ENCODE measurements at places on chromosomes 5 and 9.
A peak's percentile ranks its signal among the peaks of the same experiment; 100 is the strongest.

GRCh38 chr5:168808051-168808616 lies 229.0 kb upstream of the PANK3 start:
- no peak for DNase-seq

DNA sequence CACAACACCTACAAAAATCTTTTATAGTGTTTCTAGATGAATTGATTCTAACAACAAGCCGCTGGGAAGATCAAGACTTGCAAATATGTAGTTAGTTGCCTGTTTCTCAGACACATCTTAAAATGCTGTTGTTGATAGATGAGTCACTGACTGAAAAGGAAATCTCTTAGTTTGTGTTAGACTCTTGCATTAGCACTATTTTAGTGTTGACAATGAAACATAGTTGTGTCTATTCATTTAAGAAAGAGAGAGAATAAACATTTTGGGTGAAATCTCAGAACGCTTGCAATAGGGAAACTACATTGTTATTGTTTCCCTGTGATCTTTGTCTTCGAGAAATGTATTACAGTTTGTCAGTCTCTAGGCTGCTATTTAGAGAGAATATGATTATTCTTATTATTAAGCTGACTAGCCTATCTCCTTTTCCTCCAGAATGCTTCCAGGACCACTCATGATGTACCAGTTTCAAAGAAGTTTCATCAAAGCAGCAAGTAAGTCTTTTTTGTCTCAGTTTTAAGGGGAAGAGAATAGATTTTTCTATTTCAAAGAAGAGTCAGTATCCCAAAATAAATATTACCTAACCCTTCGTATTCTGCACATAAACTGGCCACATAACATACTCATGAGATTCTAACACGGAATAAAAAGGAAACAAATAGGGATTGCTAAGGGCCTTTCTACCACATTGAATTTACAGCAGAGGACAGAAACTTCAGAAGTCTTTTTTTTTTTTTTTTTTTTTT lies 285.6 kb downstream of the ARHGAP26 start:
- DNase-seq, result peak; percentile 12

DNA sequence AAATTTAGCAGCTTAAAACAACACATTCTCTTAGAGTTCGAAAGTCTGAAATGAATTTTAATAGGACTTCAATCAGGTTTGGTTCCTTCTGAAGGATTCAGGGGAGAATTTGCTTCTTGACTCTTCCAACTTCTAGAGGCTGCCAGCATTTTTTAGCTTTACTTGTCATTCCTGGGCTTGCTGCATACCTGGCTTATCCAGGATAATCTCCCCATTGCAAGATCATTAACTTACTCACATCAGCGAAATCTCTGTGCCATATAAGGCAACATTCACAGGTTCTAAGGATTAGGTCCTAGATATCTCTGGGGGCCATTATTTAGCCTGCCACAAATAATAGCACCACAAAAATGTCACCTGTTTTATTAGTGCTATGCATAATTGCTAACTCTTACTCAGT lies 46.2 kb upstream of the PCSK5 start:
- no peak for DNase-seq

GRCh38 chr9:133995012-133995896 lies 3.1 kb upstream of the VAV2 start:
- no peak for DNase-seq

DNA sequence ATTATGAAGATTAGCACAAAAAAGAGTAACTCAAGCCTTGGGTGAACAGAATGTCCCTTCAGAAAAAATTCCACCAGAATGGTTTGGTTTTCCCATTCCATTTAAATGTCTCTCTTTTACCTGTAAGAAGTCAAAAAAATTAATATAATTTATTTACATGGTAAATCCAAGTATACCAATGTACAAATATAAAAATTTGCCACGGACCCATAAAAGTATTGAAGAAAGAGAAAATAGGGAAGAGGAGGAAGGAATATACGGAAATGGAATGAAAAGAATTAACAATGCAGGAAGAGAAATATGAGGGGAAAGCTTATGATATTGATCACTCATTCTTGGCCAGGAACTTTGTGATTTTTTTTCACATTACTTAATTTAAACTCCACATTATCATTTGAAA lies at the start of gene OR13C9:
Gene OR13C9, minus strand, starts transcription at position 101 of the 400 bp plus-strand sequence. Its CDS starts 0 bp downstream, at position 101.
- DNase-seq, result no peak

DNA sequence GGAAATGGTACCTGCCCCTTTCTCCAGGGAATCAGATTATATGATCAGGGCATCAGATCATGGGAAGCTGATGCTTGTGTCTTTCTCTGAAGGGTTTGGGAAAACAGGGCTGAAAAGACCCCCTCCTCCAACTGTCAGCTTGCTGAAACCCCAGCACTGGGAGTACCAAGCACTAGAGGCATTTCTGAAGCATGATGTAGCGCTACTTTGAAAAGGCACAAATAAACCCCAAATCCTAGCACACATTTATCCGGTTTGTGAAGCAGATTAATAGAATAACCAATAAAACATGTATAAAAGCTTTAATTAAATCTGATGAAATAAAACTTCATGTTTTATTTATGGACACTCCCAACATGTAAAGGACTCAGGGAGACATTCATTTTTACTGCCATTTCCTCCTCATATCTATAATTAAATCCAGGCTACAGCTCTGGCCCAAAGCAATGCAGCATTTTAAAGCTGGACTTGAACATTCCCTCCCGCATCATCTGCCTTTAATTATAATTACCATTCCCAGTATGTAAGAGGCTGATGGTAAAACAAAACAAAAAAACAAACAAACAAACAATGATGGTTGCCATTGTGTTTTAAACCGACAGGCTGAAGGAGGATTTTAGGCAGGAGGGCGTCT lies 298.2 kb upstream of the RFX3 start:
- no peak for DNase-seq

- no peak for DNase-seq
Observed at GRCh38 chr5:147920420-147921030, 14.2 kb upstream of the C5orf46 start.

DNA sequence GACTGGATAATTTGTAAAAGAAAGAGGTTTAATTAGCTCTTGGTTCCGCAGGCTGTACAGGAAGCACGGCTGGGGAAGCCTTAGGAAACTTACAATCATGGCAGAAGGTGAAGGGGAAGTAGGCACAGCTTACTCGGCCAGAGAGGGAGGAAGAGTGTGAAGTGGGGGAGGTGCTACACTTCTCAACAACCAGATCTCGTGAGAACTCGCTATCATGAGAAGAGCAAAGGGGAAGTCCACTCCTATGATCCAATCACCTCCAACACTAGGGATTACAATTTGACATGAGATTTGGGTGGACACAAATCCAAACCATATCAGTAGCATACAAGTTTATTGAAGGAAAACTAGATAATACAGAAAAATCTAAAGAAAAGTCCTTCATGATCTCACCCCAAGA lies 39.9 kb downstream of the NEURL1B start:
- no peak for DNase-seq

DNA sequence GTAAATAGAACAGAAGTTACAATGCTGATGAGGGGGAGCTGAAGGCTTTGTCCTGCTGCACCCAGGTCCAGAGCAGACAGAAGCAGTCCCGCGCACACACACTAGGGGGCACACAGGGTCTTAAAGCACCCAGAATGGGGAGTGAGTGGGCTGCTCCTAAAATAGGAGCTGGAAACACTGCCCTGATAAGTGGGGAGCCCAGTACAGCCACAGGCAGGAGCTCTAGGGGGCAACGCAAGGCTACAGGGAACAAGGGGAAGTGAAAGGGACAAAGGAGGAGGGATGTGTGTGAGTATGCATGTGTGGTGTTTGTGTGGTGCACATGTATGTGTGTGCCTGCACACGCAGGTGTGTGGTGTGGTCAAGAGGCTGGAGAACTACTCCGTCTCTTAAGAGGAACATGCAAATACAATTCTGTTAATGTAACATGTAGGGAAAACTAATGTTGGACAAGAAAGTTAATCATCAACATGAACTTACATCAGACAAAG lies 191.5 kb downstream of the ROR2 start:
- DNase-seq, result peak; percentile 4

DNA sequence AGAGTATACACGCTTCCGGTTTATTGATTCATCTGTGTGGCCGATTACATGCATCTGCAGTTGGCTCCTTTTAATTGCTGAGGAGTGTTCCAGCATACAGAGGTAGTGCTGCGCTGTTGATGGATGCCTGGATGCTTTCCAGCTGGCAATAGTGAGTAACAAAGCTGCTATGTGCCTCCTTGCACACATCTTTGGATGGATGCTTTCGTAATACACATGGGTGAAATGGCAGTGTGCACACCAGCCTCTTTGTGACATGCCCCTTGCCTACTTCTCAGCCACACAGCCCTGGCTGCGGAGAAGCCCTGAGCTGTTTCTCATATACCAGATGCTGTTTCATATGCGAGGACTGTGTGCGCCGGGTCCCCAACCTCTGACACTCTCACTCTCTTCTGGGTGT lies 151.0 kb downstream of the GADD45G start:
- no peak for DNase-seq

DNA sequence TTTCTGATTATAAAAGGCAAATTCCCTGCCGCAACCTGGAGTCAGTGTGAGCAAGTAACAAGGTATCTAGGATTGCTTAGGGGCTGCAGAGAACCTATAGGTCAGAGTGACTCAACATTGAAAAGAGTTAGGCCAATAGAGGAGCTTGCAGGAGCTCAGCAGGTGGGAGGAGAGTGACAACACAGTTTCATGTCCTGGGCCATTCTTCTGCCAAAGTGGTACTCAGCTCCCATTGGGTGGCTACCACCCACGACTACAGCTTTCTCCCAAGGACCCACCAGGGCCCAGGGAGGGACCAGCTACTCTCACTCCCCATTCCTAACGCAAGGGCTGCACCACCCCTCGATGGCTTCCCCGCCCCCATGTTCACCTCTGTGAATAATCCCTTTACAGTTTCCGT lies 86.7 kb upstream of the SPATA31C2 start:
- DNase-seq, result no peak

GRCh38 chr9:34123682-34124081 lies 2.8 kb downstream of the DCAF12 start:
- DNase-seq, result peak; percentile 26

- no peak for DNase-seq
Observed at GRCh38 chr5:135348918-135349317, 50.1 kb downstream of the MACROH2A1 start.

- peak; percentile 20 for DNase-seq
Observed at GRCh38 chr5:9538504-9538903, 7.4 kb downstream of the SEMA5A start.

GRCh38 chr9:36147441-36148175 lies 11.1 kb downstream of the GLIPR2 start:
- no peak for DNase-seq

DNA sequence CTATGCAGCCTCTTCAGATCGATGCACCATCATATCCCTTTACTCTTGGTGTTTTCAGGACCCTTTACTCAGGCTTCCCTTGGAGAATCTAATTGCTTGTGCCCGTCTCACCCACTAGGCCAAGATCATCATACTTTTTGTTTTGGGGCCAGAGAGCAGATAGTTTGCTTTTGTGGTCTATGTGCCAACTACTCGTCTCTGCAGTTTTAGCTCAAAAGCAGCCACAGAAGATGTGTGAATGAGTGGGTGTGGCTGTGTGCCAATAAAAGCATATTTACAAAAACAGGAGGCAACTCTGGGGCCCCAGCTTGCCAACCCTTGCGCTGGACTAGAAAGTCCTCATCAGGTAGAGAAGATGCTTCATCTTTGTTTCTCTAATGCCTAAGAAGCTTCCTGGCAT lies 216.8 kb downstream of the SEMA5A start:
- DNase-seq, result no peak

DNA sequence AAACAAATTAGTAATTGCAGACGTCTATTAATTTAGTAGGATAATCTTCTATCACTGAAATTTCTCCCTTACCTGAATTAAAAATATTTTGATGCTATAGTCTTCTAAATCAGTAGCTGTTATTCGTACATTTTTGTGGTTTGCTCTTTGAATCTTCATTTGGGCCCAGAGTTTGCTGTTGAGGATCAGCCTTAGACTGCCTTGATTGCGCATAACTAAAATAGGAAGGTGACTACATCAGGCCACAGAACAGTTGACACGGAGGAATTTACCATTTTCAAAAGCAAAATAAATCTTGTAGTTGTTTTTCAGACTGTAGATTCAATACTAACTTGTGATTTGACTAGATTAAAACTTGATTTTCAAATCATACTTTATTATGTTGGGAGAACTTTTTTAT lies 11.8 kb upstream of the NADK2 start:
- DNase-seq, result no peak

- no peak for DNase-seq
Observed at GRCh38 chr5:143086908-143087637, 316.4 kb downstream of the NR3C1 start.

GRCh38 chr5:67358186-67358585 lies 161.6 kb upstream of the CD180 start:
- DNase-seq, result no peak

DNA sequence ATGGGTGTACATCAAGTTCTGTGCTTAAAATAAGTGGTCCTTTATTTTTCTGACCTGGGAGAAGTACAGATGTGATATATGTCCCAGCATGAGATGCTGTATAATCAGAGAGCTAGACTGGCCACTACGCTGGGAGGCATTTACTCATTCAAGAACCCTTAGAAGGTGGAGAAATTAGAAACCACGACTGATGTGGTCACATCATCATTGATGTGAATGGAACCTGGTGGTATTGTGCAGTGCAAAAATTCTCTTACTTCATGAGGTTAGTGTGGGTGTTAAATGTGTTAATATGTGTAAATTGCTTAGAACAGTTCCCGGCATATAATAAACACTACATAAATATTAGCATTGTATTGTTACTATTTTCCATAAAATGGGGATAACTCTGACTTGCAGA lies 69.5 kb upstream of the CKMT2 start:
- DNase-seq, result no peak

- no peak for DNase-seq
Observed at GRCh38 chr5:118379470-118379869, 608.9 kb downstream of the DTWD2 start.

- DNase-seq, result peak; percentile 57
Observed at GRCh38 chr5:178114325-178115135, 1.2 kb downstream of the N4BP3 start.

GRCh38 chr5:116484645-116485044 lies 90.0 kb downstream of the SEMA6A start:
- DNase-seq, result no peak

DNA sequence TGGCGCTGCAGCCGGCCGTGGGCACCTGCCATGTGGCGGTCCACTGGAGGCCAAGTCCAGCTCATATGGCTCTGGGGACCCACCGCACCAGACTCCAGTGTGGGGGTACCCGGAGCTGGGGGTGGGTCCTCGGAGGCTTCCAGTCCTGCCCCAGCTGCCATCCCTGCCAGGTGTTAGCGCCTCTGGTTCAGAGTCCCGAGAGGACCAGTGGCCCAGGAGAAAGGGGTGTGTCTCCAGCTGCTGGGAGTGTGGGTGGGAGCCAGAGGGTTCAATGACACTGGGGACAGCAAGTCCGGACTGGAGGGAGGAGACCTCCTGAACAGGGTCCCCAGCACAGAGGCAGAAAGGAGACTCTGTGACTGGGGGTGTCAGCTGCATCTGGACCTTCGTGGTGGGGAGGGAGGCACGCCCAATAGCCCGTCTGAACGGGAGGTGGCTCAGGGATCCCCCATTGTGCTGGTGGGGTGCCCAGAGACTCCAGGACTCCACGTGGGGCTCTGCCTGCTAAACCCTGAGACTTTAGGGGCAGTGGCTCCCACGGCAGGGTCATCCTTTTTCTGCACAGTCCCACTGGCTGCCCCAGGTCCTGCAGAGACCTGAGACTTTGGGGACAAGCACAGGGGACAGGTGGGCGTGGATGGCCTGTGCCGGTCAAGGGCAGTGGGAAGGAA lies 2.4 kb upstream of the AHRR start:
- no peak for DNase-seq

GRCh38 chr9:31585158-31585557 lies 799.3 kb upstream of the ACO1 start:
- DNase-seq, result no peak

GRCh38 chr5:154060606-154061005 lies 21.8 kb downstream of the MFAP3 start:
- DNase-seq, result no peak

- DNase-seq, result no peak
Observed at GRCh38 chr5:135210286-135211055, 176.4 kb upstream of the PITX1 start.

Measured in CD4-positive, alpha-beta T cell treated with Interleukin-15 for 4 hours (primary cell).